AG09319 (cell line): ENCODE measurements at places on chromosomes 1 and 21.

- no peak for DNase-seq
These were observed 80.6 kb downstream of the PLXNA2 start for GRCh38 chr1:208163539-208163938.

GRCh38 chr1:21239221-21239620 lies 51.0 kb downstream of the ECE1 start:
- no peak for DNase-seq

DNA sequence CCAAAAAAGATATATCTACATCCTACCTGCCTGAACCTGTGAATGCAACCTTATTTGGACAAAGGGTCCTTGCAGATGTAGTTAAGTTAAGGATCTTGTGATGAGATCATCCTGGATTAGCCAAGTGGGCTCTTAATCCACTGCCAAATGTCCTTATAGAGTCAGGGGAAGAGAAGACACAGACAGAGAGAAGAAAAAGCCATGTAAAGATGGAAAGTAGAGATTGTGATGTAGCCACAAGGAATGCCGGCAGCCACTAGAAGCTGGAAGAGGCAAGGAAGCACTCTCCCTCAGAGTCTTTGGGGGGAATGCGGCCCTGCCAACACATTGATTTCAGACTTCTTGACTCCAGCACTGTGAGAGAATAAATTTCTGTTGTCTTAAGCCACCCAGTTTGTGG lies 16.2 kb downstream of the HSD11B1 start:
- no peak for DNase-seq

DNA sequence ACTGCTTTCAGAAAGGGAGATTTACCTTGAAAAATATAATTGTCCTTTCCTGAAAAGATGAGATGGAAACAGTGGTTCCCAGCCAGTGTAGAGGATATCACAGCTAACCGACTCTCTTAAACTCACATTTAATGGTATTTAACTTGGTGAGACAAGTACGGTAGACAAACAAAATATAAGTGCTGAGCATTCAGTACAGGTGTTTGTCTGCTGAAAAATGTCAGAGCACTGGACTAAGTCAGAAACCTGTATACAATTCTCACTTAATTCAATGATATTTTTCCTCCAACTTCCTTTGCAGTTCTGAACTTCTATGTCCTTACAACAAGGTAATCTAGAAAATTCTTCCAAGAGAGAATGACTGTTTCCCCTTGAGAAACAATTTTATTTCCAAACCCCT lies at the start of gene LCE1B:
Gene LCE1B (plus strand): TSS at position 301 of the 400 bp plus-strand sequence. CDS start 476 bp downstream, outside the sequence.
- DNase-seq: no peak

DNA sequence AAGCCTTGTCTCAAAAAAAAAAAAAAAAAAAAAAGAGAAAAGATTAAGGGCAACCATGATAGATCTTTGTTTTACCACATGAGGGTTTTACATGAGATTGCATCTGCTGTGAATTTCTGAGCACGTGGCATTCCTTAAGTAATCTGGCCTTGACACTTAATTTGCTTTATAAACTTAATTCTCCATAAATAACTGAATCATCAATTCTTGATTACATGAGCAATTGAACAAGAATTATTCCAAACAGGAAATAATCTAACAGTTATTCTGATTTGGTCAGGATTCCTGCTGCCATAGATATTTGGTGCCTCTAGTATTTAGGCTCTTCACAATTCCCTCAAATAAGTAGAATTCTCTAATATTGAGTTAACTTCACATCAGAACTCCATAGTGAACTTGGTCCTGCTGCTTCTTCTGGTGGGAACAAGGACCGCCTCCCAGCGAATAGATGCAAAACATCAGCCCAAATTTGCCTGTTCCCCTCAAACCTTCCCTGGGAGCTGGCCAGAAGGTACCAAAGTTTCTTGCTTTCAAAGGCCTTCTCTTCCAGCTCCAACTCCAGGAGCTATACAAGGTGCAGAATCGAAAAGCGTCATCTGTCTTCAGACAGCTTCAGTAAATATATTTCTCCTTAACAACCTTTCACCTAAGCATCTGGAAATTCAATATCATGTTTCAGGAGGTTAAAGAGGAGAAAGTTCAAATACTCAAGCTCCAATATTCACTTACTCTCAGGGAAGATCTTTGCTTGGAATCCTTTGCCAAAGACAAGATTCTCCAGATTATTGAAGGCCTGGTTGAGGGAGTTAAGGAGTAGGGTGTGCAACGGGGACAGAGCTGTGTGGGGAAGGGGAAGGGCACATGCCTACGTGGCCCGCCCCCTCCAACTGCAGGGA lies 1.0 kb downstream of the KRTCAP2 start:
- DNase-seq: no peak

- no peak for DNase-seq
These were observed 22.8 kb upstream of the ABCA4 start for GRCh38 chr1:94143809-94144176.

DNA sequence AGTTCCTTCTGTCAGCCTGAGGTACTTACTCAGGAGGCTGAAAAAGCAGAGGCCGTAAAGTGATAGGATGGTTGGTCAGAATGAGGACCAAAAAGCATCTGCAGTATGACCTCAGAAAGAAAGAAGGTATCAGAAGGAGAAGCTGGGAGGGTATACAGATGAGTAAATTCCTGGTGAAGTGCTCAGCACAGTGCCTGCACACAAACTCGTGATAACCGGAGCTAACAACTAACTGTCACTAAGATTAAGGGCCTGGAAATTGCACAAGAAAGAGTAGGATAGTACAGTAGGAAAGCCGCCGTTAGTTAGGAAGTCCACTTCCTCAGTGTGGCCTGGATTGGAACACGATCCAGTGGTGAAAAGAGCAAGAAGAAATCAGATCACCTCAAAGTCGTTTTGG lies 62.6 kb downstream of the VPS26C start:
- no peak for DNase-seq

GRCh38 chr1:151547119-151547899 lies 7.2 kb downstream of the TUFT1 start:
- DNase-seq: peak; percentile 65

DNA sequence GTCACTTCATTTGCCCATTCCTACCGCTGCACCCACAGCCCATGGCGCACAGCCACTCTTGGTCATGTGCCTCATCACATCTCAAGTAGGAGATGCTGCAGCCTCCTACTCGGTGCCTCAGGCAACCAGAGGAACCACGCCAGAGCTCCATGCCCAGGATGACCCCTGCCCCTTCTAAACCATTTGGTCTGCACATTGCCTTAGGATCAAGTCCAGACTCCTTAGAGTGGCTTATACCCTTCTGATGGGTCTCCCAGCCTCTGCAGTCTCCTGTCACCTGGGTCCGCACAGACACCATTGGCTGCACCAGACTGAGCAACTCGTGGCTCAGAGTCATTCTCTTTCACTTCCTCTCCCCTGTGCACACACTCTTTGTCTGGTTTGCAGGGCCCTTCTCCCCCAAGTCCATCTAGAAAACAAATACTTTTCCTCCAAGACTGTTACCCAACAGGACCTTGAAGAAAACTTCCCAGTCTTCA lies 2.2 kb upstream of the ADORA3 start:
- DNase-seq: no peak

- no peak for DNase-seq
These were observed 41.3 kb upstream of the VAMP3 start for GRCh38 chr1:7729761-7730160.

GRCh38 chr1:42740851-42741580 lies 980 bp upstream of the CLDN19 start:
- no peak for DNase-seq

DNA sequence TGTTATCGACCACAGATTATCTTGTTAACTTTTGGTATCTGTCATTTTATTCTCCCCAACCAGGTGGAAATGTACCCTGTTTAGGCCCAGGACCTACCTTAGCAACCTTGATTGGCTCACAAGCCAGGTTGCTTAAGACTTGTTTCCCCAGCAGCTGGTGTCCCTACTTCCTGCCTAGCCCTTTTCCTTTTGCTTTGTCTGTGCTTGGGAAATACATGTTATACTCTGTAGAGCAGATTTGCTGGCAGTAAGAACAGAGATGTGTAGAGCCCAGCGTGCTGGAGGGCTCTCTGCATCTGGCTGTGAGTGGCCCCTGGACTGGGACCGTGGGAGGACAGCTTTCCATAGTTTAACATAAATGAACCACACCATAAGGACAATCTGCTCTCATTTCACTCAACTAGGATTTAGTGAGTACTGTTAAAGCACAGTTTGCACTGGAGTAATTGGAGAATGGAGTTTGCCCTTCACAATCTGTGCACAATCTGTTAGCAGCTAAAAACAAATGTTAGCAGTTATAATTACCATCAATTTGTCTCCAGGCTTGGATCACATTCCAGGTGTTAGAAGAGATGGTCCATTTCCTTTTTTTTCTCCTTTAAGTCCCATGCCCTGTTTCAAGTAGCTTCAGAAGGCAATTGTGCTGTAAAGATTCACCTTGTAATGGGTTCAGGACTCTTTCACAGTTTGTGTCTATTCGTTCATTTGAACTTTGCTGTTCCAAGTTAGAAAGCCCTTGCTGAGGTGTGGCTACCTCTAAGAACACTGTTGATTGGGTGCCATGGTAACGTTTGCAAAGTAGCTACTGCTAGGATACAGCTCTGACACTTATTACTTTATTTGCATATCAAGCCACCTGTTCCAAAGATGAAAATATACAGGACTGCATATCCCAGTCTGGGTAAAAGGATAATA lies at the start of gene APOBEC4:
Gene APOBEC4 (minus strand): TSS at position 770 of the 915 bp plus-strand sequence. CDS start 4,535 bp downstream, outside the sequence.
- no peak for DNase-seq

DNA sequence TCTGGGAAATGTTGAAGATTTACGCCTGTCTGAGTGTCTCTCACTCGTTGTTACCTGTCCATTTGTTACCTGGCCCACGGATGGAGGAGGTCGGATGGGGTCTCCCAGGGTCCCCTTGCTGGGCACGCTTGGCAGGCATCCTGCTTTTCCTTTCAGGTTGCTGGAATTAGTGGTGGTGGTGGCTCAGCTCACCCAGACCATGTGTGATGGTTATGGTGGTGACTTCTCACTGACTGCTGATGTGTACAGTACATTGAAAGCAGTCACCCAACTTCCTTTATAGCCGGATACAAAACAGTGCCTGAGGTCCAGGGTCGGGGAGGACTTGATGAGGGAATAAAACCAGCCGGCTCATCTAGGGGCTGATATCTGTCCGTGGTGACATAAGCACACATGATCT lies 19.5 kb downstream of the MAPKAPK2 start:
- no peak for DNase-seq

DNA sequence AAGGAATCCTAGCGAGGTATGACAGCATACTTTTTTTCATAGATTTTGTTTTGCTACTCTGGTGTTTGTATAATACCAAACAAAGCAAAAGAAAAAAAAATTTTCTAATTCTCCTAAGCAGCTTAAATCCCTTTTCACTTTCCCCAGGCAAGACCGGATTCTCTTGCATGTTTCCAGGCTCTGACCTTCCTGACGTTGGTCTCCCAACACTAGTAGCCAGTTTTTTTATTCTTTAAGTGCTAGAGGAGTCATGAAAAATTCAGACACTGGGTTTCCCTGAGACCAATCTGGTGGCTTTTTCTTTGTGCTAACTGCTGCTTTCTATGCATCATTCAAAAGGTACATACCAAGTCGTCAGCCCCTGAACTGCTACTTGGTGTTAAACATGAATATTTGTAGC lies 111.4 kb downstream of the ZNF326 start:
- DNase-seq: no peak

GRCh38 chr1:118985640-118986554 lies 2.2 kb downstream of the TBX15 start:
- no peak for DNase-seq

DNA sequence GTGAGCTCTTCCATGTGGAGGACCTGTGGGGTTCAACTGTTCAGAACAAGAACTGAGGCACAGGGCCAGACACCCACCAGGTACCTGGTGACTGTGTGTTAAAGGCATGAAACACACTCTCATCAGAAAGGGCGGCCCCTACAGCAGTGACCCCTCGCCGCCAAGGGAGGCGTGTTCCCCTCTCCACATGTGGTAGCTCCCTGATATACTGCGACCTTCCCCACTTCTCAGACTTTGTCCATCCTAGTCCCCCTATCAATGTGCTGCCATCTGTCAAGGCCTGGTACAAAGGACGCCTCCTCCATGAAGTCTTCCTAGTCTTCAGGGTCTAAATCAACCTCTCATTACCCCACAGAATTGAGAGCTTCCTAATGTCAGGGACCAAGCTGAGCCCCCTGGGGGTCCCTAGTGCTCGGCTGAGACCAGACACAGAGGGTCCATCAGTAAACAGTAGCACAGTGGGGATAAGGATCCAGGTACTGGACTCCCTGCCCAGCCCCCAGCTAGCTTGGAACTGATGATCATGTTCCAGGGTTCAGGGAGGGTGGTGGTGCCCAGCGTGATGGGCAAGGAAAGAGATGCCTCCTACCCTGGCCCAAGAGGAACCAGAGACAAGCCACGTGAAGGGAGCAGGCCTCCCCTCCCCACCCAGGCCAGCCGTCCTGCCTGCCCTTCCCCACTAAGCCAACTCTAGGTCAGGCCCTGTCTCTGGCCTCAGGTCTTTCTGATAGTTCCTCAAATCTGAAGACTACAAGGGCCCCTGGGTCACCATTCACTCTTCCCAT lies 10.3 kb downstream of the SDC3 start:
- DNase-seq: no peak

DNA sequence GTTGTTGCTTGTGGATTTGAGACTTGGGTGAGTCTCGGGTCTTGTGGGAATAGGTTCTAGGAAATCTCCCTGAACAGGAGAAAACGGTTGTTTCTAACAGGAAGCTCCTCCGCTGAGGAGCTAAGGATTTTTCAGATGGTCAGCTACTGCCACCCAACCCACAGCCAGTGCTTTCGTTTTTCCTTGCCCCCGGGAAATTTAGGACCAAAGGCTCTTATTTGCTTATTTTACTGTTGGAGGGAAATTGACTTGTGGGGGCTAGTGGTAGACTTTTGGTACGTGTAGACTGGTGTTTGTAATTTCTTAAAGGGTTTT lies 792 bp downstream of the SNX7 start:
- no peak for DNase-seq

- no peak for DNase-seq
These were observed 32.9 kb downstream of the ARNT start for GRCh38 chr1:150843474-150843873.

DNA sequence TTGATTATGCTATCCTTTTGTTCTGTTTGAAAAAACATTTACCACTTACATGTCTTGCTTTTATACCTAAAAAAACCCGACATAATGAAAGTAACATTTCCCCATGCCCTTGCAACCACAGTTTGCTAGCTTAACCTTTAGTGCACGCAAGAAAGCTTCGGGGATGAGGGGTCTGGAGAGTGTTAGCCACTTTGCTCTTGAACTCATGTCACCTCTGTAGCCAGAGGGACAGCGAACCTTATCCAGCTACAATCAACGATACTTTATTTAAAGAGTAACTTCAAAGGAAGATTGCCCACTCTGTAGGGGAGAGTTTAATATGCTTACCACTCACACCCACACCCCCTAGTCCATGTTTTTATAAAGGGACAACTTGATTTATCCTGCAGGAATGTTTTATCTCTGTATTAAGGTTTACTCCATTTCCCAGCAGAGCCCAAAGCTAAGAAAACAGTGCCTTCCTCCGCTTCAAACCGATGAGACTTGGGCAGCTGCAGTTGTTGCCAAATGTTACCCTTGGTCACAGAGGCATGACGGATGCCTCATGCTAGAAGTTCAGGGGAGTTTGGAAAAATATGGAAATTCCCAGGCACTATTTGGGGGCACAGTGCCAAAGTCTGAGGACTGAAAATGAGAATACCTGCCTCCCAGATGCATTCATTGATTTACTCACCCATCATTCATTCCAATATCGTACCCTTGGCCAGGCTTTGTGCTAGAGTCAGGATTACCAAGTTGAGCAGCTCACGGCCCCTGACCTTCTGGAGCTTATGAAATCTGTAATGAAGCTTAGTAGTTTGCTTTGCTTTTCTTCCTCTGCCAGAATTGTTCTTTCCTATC lies 61.4 kb upstream of the VCAM1 start:
- DNase-seq: no peak

- DNase-seq: peak; percentile 68
These were observed 9.3 kb downstream of the MASP2 start for GRCh38 chr1:11037740-11038182.
